ENCODE measurements at places on chromosomes 12 and 14. TPM values are rescaled to one million over a fixed set of nuclear protein-coding genes. Genes with fewer than 3 reads are reported as not detected.

DNA sequence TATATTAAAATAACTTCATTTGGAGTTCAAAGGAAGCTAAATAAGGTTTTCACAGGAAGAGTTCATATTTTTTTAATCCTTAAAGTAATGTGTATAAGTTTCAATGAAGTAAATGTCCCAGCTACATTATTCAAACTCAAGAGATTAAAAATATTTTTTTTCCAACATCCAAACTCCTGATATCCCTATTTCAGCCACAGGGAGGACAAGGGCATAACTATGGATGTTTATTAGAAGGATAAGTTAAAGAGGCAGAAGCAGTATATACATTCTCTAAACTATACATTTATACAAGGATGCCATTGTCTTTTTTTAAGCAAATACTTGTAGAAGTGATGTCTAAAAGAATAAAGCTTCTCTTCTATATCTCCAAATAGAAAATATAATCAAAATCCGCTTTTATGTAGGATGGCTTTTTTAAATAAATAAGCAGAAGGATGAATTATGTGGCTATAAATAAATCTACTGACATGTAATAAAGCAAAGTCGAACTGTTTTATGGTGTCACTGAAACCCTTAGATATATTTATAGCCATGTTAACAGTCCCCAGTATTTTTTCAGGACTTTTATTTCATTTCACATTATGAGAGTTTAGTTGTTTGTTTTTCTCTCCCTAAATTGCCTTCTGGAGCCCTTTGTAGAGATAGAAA is 936.5 kb downstream of the DIO2 start:
- no peak for DNase-seq

DNA sequence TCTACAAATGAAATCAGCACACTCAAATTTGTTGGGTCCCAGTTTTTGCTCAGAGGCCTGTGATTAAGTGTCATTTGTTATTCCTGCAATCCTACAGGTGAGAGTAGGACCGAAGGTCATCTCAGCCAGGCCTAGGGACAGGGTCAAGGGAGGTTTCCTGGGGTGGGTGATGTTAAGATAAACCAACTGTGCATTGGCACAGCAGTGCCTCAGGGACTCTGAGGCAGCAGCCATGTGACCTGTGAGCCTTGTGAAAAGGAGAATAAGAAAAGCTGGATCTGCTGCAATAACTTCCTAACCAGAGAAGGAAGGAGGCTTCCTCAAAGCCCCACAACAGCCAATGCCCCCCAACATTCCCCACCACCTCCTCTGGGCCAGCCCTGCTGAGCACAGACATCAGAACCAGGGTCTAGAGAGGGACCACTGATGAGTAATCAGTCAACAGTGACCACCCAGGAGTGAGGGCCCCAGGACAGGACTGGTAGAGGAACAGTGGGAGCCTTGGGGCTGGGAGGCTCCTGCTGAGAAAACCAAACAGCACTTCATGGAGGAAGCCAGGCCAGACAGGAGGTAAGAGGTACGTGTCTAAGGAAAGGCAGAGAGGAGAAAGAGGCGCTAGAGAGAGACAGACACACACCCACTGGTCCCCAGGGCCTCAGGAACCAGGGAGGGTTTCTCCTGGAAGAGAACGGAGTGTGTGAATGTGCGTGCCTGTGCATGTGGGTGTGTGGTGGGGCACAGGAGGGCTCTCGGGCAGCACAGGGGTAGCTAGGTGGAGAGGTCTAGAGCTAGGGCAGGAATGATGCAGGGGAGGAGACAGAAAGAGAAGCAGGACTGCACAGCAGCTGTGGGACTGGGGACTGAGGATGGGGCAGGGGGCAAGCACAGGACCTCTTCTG is 82.4 kb downstream of the ITPK1 start:
- DNase-seq: no peak

The NPAS3 gene
- total RNA-seq: 76.7 TPM

- DNase-seq: no peak
Measured at GRCh38 chr12:108174641-108175040, 45.6 kb downstream of the WSCD2 start.

DNA sequence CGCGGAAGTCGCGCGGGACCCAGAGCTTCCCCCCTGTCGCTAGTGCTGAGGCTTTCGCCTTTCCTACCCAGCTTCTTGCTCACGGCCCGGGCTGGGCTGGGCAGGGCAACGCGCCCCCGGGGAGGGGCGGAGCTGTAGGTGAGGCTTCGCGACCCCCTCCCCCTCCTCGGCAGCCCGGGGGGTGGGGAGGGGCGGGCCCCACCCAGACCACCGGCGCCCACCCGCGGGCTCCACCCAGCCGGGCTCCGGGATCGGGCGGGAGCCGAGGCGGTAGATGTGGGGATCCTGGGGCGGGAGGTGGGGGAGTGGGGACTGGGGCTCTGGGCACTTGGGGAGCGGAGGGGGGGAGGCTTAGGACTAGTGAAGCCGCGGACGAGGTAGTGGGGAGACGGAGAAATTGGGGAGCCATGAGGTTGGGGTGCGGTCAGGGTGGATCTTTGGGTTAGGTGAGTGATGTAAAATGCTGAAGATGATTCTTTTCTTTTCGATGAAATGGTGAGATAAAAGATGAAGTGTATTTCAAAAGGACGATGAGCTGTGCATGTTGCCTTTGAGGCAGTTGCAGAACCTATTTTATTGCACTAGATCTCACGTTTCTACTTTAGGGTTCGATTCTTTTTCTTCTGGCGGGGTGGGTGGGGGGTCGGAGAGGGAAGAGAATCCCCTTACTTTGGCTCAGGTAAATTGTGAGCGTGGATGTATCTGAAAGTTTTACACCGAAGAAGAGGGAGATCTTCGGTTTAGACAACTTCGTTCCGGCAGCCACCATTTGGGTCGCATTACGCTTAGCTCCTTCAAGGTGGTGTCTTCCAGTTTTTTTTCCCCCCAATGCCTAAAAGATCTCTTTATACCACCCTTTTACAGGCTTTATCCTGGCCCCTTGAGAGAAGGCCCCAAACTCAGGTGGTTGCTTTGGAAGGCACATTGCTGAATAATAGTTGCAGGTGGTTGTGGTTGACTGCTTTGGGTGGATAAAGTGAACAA is 619 bp downstream of the ERC1 start:
- no peak for DNase-seq

DNA sequence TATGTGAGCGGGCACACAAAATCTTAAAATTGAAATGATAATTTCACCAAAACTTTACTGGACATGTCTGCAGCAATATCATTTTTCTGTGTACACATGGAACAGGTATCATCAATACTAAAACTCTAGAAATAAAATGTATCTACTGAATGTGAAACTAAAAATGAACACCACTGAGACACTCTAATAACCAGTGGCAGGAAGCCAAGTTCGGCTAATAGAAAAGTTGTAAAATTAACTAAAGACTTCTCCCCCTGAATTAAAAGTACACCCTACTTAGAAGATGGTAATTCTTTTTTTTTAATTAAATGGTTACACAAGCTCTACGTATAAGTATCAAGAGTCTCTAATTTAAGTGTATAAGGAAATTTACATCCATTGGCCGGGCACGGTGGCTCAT is 227.2 kb downstream of the MED13L start:
- DNase-seq: no peak

The ARHGEF25 gene
- 25.7 TPM for total RNA-seq
